Mucosa of descending colon (tissue), 3 donors: ENCODE measurements at places on chromosomes 12 and 14.

DNA sequence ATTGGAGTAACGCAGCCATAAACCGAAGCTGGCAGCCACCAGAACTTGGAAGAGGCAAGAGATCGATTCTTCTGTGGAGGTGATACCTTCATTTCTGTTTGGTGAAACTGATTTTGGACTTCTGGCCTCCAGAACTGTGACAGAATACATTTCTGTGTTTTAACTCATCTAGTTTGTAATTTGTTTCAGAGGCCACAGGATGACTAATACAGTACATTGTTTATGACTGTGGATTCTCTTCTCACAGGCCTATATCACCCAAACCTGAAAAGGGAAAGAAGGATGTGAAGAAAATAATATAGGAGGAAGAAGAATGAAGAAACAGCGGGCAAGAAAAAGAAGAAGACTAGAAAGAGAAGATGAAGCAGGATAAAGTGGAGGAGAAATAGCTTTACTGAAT, 263.8 kb upstream of the DIO2 start:
- no peak for DNase-seq

GRCh38 chr14:88975043-88975830, 150.8 kb downstream of the TTC8 start:
- peak; percentile 35 for DNase-seq

GRCh38 chr14:23115039-23115731, 3.9 kb downstream of the CEBPE start:
- DNase-seq, result no peak

DNA sequence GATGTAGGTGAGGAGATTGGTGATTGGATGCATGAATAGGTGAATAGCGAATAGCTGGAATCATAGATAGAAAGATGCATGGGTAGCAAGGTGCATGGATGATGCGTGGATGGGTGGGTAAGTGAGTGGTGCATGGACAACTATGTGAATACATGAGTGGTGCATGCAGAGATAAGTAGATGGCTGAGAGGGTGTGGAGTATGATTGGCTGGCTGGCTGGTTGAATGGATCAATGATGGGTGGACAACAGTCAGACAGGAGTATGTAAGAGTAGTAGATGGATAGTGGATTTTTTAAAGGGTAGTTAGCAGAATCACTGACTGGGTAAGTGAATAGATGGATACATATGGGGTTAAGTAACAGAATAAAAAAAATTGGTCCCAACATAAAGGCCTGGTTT, 33.9 kb downstream of the SERPINA3 start:
- DNase-seq, result no peak

- DNase-seq, result peak; percentile 88
These were observed 759 bp upstream of the KLC1 start for GRCh38 chr14:103628221-103628683.

GRCh38 chr12:82930301-82930700, 243.6 kb downstream of the TMTC2 start:
- DNase-seq, result no peak

- no peak for DNase-seq
These were observed 85.4 kb upstream of the TMEM260 start for GRCh38 chr14:56494167-56494566.

- no peak for DNase-seq
These were observed 9.0 kb upstream of the SIX1 start for GRCh38 chr14:60658211-60658690.

DNA sequence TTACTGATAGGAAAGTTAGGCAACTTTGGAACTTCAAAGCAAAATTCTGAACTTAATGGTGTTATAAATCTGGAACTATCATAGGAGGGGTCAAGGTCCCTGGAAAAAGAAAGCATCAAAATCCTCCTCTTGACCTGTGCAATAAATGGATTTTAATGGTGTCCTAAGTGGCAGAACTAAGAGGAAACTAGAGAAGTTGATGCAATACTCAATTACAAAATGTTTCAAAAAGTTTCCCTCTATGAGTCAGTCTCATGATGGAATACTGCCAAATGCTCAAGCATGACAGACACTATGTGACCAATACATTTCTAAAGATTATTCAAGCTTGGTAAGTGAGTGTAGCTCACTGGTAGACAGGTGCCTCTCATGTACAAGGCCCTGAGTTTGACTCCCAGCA, 47.7 kb upstream of the ERGIC2 start:
- no peak for DNase-seq

- no peak for DNase-seq
These were observed 3.0 kb upstream of the METTL17 start for GRCh38 chr14:20986811-20987210.

- no peak for DNase-seq
These were observed 380.8 kb downstream of the ALG10 start for GRCh38 chr12:34402899-34403705.

DNA sequence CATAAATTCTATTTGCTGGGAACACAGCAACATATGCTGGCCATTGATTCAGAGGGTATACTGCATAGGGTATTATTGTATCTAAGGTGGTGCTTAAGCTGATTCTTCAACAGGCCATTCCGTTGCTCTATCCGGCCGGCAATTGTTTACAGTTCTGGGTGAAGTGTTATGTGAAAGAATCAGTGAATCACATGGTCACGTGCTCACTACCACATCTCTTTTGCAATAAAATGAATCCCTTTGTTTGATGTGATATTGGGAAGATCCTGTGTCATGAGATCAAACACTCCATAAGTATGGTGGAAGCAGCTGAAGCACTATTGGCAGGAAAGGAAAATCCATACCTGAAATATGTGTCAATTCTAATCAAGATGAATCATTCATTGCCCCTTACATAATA, 7.6 kb upstream of the USP15 start:
- no peak for DNase-seq

DNA sequence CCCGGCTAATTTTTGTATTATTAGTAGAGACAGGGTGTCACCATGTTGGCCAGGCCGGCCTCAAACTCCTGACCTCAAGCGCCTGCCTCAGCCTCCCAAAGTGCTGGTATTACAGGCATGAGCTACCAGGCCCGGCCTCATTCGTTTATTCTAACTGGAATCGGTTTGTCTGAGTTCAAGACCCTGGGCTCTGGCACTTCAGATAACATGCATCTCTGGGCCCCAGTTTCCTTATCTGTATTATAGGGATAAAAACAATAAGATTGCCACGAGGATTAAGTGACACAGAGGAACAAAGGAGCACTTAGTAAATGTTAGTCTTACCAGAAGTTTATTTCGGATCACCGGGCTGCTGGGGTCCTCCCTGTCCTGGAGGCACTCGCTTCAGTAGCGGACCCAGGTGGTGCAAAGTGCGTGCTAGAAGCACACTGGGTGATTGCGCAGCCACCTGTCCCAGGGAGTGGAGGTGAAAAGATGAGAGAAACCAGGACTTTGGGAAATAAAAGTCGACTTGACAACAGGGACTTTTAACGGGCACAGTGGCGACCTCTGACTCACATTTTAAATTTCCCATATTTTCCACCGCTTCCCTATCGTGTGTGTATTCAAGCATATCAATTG, 37.5 kb downstream of the ACACB start:
- peak; percentile 64 for DNase-seq

DNA sequence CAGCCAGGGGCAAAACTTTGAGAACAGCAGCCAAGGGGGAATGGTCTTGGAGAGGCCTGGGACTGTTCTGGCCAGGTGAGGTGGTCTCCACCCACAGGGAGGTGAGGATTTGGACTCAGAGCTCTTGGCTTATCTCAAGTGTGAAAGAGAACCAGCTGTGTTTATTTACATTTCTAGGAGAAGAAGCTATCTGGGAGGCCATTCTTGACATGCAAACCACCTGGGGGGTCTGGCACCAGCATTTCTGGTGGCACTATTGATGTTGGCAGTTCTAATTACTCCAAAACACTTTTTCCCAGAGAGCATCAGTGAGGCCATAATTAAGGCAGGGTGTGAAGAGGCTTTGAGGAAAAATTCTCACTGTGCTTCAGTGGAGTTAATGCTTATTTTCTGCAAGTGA, 95.1 kb downstream of the CAND1 start:
- no peak for DNase-seq

DNA sequence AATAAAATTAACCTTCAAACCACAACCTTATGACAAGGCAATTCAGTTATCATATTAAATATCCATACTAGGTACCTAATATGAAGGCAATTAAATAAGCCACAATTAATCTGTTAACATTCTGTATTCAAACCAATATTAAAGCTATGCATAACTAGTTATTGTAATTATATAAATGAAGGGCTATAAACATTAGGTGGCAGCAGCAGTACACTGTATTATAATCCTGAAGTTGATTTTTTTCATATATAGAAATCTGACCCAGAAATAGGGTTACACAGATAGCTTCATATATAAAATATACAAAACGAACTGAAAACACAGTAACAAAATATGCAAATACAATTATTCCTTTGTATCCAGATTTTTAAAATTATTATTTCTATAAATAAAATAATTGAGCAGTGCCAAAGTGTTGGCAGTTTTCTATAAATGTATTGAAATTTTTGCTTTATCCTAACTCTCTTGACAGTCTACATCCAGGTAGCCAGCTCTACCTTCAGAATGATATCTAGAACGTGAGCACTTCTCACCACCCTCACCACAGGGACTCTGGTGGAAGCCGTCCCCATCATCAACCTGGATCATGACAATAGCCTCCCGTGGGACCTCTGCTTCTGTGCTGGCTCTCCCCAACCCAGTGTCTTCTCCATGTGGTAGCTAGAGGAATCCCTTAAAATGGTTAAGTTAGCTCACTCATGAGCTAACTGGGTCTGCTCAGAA, 136.2 kb downstream of the MED13L start:
- no peak for DNase-seq

DNA sequence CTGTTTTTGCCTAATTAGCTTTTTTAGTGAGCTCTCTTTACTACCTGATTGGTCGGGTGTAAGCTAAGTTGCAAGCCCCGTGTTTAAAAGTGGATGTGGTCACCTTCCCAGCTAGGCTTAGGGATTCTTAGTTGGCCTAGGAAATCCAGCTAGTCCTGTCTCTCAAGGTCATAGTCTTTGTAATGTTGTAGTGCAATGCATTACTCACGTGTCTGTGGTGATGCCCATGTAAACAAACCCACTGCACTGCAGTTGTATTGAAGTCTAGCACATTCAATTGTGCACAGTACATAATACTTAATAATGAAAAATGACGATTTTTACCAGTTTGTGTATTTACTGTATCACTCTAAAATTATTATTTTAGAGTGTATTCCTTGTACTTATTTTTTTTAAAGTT, 335.5 kb downstream of the NUAK1 start:
- DNase-seq, result no peak

DNA sequence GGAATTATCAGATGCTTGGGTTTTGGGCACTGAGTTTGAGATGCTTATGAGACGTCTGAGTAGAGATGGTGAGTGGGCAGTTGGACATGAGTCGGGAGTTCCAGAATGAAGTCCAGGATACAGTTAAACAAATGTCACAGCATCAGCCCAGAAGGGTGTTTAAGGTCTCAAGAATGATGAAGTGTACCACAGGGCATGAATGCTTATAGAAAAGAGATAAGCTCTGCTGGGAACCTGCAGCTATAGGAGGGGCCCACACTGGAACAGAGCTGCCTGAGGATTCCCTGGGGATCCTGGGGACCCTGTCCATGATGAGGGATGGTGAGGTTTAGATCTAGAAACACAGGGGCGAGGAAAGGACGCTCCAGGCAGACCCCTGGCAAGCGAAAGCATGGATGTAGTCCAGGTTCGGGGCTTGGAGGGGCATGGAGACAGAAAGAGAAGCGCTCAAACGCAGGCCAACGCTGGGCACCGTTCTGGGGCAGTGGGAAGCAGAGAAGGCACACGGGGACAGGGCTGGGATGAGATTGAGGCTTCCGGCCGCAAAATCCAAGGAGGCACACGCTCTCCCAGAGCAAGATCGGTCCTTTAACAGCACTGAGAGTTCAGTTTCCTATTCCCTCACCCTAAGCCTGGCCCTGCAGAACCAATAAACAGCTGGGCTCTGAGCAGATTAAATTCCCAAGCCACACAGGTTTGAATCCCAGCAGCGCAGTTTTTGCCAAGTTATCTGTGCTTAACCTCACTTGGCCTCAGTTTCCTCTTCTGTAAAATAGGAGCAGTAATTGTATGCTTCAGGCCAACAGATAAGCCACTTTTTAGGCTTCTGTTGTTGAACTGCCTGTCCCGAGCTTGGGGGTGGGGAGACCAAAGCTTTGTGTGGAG, 52.9 kb downstream of the EID3 start:
- no peak for DNase-seq

GRCh38 chr12:57523706-57524614, 1.3 kb downstream of the MBD6 start:
- no peak for DNase-seq

- no peak for DNase-seq
These were observed 57.3 kb upstream of the ELK3 start for GRCh38 chr12:96136725-96137378.

DNA sequence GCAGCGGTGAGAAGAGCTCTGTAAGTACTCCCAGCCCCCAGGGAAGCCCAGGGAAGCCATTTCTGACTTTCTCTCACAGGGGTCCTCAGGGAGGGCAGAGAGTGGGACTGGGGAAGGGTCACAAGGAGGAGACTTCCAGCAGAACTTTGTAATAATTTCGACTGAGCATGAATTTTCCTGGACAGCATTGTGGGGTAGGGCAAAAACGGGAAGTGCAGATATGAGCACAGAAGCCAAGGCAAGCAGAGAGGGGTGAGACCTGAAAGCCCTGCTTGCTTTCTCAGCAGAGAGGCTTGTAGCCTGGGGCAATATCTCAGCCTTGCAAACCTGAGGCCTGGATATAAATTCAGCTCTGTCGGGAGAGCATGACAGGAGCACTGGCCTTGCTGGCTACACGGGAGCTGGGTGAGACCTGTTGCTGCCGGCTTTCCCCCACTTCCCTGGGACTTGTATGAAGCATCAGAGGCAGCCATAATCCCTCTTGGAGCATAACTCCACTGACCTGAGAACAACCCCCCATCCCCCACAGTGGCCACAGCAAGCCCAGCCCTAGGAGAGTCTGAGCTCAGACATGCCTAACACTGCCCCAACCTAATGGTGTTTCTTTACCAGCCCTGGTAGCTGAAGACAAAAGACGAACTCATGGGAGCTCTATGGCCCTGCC, 9.8 kb upstream of the IQSEC3 start:
- no peak for DNase-seq

DNA sequence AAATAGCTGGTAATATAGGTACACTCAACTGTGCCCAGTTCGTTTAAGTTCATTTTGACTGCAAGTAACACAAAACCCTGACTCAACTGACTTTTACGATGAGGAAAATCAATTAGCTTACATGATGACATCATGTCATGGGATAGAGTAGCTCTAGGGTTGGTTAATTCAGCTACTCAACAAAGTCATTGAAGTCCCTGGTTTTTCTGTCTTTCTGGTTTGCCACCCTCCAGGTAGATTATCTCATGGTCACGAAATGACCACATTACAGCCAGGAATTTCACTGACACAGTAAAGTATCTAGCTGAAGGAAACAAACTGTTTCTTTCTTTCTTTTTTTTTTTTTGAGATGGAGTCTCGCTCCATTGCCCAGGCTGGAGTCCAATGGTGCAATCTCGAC, 68.5 kb upstream of the FUT8 start:
- no peak for DNase-seq

DNA sequence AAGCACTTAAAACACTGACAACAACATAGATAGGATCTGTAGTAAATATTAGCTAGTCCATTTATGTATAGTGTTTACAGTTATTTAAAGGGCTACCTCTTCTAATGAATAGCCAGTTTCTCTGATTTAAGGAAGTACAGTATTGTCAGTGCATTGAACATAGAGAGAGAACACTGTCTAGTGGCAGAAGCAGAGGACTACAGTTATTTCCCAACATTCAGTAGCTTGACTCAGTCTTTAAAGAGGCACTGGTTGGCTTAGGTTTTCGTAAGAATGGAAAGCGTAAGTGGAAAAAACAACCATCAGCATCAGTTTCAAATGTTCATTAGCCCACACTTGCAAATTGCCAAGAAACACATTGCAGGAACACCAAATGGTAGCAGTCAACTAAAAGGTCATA, 125.0 kb upstream of the HMGA2 start:
- no peak for DNase-seq

- DNase-seq, result no peak
These were observed 103.5 kb upstream of the ATF1 start for GRCh38 chr12:50660425-50660822.
